ENCODE measurements at places on chromosomes 2 and 18.

DNA sequence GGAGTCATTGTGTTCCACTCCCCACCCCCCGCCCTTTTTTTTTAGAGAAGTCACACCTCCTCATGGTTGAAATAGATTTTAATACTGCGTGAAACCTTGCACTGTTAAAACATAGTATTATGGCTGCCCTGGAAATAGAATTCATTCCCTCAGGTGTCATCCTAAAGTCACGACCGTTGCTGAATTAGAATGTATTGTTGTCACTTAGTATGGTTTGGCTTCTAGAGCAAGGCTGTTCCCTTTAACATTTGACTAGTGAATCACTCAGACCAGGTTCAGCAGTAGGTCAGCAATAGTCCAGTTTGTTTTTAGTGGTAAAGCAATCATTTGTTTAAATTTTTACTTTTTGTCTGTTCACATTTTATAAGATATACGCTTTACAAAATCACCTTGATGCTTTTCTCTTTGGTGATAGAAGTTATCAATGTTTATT, 1.2 kb downstream of the BABAM2 start:
- peak overlapping the region; percentile 91 for H3K4me3 ChIP-seq
- peaks cover 19% of the 10 kb centered on the region for H3K4me1 ChIP-seq
- H3K27ac ChIP-seq: peak overlapping the region; percentile 84
- no peaks in the 10 kb centered on the region for H3K27me3 ChIP-seq

DNA sequence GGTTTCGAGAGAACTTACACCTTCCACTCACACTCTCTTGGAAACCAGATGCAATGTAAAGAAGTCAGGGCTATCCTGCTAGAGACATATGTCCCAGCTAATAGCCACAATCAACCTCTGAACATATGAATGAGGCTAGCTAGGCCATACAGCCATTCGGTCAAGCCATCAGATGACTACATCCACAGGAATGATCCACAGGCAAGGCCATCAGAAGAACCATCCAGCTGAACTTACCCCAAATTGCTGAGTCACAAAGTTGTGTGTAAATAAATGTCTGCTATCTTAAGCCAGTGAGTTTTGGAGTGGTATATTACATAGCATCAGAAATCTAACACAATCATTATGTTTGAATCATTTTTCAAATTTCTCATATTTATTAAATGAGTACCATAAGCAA, 5.2 kb upstream of the SPAST start:
- no peak for DNase-seq
- no peaks in the 10 kb centered on the region for H3K36me3 ChIP-seq
- H3K27me3 ChIP-seq: no peaks in the 10 kb centered on the region

- no peak overlapping the region for H3K4me3 ChIP-seq
- H3K27ac ChIP-seq: no peak overlapping the region
- H3K36me3 ChIP-seq: no peaks in the 10 kb centered on the region
- no peaks in the 10 kb centered on the region for H3K27me3 ChIP-seq
- DNase-seq: peak; percentile 91
Observed at GRCh38 chr18:10099539-10100140, 185.8 kb downstream of the VAPA start.

DNA sequence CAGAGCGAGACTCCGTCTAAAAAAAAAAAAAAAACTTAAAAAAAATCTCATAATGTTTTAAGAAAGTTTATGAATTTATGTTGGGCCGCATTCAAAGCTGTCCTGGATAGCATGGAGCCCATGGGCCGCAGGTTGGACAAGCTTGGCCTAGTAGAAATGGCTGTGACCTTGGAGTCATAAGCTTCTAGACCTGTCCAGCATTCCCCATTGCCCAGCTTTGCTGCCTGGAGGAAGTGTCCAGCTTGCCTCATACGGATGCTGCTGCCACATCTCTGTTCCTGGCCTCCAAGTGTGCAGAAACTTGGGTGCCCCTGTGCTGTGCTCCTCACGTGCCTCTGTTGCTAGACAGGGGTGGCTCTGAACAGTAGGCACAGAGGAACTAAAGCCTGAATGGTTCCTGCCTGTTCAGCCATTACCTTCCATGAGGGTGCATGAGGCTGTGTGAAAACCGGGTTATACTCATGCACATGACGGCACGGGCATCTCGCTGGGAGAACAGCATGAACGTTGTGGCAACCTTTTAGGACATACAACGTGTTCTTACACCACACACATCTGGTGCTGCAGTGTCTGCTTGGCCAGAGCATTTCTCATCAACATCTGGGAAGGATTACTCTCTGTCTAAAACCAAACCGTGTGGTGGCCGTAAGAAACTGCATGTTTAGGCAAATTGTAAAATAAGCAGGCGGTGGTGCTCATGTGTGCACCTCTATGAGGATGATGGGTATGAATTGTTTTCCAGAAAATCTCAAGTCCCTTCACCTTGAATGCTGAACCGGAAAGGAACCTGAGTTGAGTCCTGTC, 38.2 kb downstream of the FHOD3 start:
- no peak for DNase-seq
- no peaks in the 10 kb centered on the region for H3K27me3 ChIP-seq
- H3K4me1 ChIP-seq: no peaks in the 10 kb centered on the region
- no peaks in the 10 kb centered on the region for H3K36me3 ChIP-seq
- no peak overlapping the region for H3K4me3 ChIP-seq

- no peak overlapping the region for H3K4me3 ChIP-seq
- no peak overlapping the region for H3K27ac ChIP-seq
- H3K4me1 ChIP-seq: no peaks in the 10 kb centered on the region
- no peaks in the 10 kb centered on the region for H3K36me3 ChIP-seq
Observed at GRCh38 chr18:7902399-7902839, 335.3 kb downstream of the PTPRM start.

- no peaks in the 10 kb centered on the region for H3K36me3 ChIP-seq
- no peak overlapping the region for H3K27ac ChIP-seq
- H3K27me3 ChIP-seq: no peaks in the 10 kb centered on the region
- no peak overlapping the region for H3K4me3 ChIP-seq
- H3K4me1 ChIP-seq: no peaks in the 10 kb centered on the region
Observed at GRCh38 chr18:39259736-39260135, 1694.1 kb upstream of the CELF4 start.

DNA sequence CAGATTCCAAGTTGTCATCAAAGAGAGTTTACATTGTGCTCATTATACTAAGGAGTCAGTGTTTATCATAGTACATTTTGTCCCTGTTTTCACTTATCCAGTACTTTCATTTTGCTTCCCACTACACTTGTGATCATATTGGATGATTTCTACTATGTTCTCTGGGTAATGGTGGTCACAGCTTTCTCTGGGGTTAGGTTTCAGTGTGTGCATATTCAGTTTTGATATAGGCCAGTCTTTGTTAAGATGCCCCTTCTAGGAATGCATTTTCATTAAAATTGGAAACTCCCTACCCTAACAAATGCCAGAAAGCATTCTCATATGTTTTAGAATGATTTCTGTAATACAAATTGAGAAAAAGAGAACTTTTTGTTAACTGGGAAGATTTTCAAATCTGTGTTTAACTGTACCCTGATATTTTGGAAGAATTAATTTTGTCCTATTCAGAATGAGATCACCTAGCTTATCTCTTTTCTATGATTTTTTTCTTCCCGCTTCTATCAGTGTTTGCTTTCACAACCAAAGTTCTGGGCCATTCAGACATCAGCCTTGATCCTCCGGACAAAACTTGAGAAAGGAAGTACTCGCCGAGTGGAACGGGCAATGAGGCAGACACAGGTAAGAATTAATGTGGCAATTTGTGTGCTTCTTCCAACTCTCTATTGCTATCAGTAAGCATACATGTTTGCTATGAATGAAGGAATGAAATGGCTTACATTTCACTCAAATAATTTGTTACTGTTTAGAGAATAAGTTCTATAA, 74.6 kb downstream of the TTC27 start:
- H3K4me3 ChIP-seq: no peak overlapping the region
- peaks cover 16% of the 10 kb centered on the region for H3K36me3 ChIP-seq
- H3K4me1 ChIP-seq: no peaks in the 10 kb centered on the region
- DNase-seq: no peak
- no peak overlapping the region for H3K27ac ChIP-seq

DNA sequence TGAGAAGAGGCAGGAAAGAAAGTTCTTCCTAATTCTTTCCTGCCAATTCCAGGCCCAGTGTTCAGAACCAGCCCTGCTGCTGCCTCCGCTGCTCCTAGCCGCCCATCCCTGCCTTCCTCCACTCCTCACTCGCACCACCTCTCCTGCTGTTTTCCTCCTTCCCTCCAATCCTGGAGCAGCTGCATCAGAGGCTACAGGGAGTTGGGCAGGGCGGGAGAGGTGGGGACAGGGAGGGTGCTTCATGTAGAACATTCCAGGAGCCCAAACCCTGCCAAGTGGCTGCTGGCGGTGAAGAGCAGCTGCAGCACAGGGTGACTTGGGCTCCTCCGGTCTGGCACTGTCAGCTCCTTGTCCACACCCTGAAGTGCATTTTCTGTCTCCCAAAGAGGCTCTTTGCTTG, 176.3 kb downstream of the TNS1 start:
- no peaks in the 10 kb centered on the region for H3K27me3 ChIP-seq
- peaks cover 33% of the 10 kb centered on the region for H3K36me3 ChIP-seq
- no peak for DNase-seq
- no peak overlapping the region for H3K4me3 ChIP-seq
- peaks cover 46% of the 10 kb centered on the region for H3K4me1 ChIP-seq
- peak overlapping the region; percentile 64 for H3K27ac ChIP-seq

- H3K4me1 ChIP-seq: peaks cover 75% of the 10 kb centered on the region
- H3K27ac ChIP-seq: peak overlapping the region; percentile 89
- no peaks in the 10 kb centered on the region for H3K36me3 ChIP-seq
- no peaks in the 10 kb centered on the region for H3K27me3 ChIP-seq
- no peak for DNase-seq
- peak overlapping the region; percentile 60 for H3K4me3 ChIP-seq
Observed at GRCh38 chr2:27079233-27080139, 1.1 kb downstream of the EMILIN1 start.

- no peaks in the 10 kb centered on the region for H3K27me3 ChIP-seq
- H3K36me3 ChIP-seq: no peaks in the 10 kb centered on the region
- H3K27ac ChIP-seq: no peak overlapping the region
Observed at GRCh38 chr2:146579147-146579930, 1265.5 kb upstream of the ACVR2A start.

DNA sequence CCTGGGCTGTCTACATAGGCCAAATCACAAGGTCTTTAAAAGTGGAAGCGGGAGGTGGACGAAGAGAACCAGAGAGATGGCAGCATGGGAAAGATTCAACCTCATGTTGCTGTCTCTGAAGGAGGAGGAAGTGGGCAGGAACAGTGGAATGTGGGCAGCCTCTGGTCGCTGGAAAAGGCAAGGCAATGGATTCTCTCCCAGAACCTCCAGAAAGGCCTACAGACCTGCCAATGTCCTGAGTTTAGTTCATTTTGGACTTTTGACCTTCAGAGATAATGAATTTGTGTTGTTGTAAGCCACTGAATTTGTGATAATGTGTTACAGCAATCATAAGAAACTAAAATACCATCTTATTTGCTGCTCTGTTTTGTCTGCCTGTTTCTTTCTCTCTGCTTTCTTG, 122.5 kb downstream of the RNF152 start:
- no peaks in the 10 kb centered on the region for H3K36me3 ChIP-seq
- H3K4me1 ChIP-seq: no peaks in the 10 kb centered on the region
- H3K27ac ChIP-seq: no peak overlapping the region
- DNase-seq: no peak
- no peaks in the 10 kb centered on the region for H3K27me3 ChIP-seq
- no peak overlapping the region for H3K4me3 ChIP-seq

GRCh38 chr2:85635011-85635410, 19.0 kb downstream of the USP39 start:
- no peaks in the 10 kb centered on the region for H3K4me1 ChIP-seq
- no peak overlapping the region for H3K4me3 ChIP-seq
- no peaks in the 10 kb centered on the region for H3K27me3 ChIP-seq
- H3K27ac ChIP-seq: no peak overlapping the region

- no peaks in the 10 kb centered on the region for H3K27me3 ChIP-seq
- no peak overlapping the region for H3K27ac ChIP-seq
- DNase-seq: no peak
- no peaks in the 10 kb centered on the region for H3K4me1 ChIP-seq
- H3K36me3 ChIP-seq: no peaks in the 10 kb centered on the region
Observed at GRCh38 chr18:30991397-30991796, 51.1 kb downstream of the DSC3 start.

GRCh38 chr2:241017228-241017940, 19.0 kb downstream of the SNED1 start:
- peaks cover under 1% of the 10 kb centered on the region for H3K4me1 ChIP-seq
- no peaks in the 10 kb centered on the region for H3K27me3 ChIP-seq
- DNase-seq: no peak
- H3K36me3 ChIP-seq: no peaks in the 10 kb centered on the region

GRCh38 chr2:121736462-121737336, at the start of gene NIFK:
Gene NIFK, minus strand, starts transcription at chr2:121736875. Its CDS starts 25 bp downstream, at chr2:121736850.
- peak; percentile 99 for DNase-seq
- no peaks in the 10 kb centered on the region for H3K27me3 ChIP-seq
- H3K36me3 ChIP-seq: no peaks in the 10 kb centered on the region
- H3K27ac ChIP-seq: peak within 1 kb of the TSS; percentile 71
- peak within 1 kb of the TSS; percentile 95 for H3K4me3 ChIP-seq
- H3K4me1 ChIP-seq: peaks cover 24% of the 10 kb centered on the region

DNA sequence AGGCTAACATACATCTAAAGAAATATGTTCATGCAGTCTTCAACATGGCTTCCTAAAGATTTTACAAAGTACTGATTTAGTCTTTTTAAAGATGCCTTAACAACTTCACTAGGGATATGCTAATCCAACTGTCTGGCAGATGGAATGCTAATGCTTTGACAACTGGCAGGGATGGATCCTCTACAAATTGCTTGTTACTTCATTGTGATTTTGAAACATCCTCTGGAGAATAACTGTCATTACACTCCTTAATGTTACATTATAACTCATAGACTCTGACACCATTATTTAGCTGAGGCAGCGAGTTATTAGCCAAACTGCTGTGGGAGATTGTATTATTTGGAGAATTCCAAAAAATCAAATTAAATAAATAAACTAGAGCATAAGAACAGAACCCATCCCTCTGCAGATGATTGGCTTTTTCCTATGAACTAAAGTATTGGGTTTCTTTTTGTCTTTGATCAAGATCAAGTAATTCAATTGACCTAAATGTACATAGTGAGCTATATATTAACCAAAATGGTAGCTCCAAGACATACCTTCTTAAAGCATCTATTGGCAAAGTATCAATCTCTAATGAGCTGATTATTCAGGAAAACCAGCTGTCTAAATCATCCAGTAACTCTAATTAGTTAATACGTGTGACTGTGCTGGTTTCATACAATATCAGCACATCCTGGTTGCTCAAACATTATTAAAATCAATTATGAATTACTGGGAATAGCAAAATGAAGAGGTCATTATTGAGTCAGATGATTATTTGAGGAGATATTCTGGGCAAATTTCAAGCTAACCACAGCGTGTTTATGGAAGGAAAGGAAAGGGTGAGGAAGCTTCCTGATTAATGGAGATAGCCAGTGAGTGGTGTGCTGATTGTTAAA, 321.3 kb upstream of the TFPI start:
- no peaks in the 10 kb centered on the region for H3K4me1 ChIP-seq
- H3K27ac ChIP-seq: no peak overlapping the region
- no peaks in the 10 kb centered on the region for H3K27me3 ChIP-seq
- no peak overlapping the region for H3K4me3 ChIP-seq

GRCh38 chr2:172168917-172169346, 66.2 kb upstream of the DLX2 start:
- peaks cover 15% of the 10 kb centered on the region for H3K4me1 ChIP-seq
- H3K36me3 ChIP-seq: no peaks in the 10 kb centered on the region
- no peak for DNase-seq
- H3K27me3 ChIP-seq: no peaks in the 10 kb centered on the region
- H3K4me3 ChIP-seq: no peak overlapping the region

- H3K4me3 ChIP-seq: no peak overlapping the region
- H3K36me3 ChIP-seq: no peaks in the 10 kb centered on the region
- H3K4me1 ChIP-seq: no peaks in the 10 kb centered on the region
- DNase-seq: no peak
- no peak overlapping the region for H3K27ac ChIP-seq
Observed at GRCh38 chr2:159445307-159445706, 158.8 kb upstream of the WDSUB1 start.
